Stimulated activated CD8-positive, alpha-beta memory T cell treated with anti-CD3 and anti-CD28 coated beads, Interleukin-15, amount 100 ng/mL, for 4 hours (primary cell): ENCODE measurements at places on chromosomes 16 and 17.

GRCh38 chr17:45248132-45248957 lies 13.5 kb downstream of the SPATA32 start:
- DNase-seq = peak; percentile 76

DNA sequence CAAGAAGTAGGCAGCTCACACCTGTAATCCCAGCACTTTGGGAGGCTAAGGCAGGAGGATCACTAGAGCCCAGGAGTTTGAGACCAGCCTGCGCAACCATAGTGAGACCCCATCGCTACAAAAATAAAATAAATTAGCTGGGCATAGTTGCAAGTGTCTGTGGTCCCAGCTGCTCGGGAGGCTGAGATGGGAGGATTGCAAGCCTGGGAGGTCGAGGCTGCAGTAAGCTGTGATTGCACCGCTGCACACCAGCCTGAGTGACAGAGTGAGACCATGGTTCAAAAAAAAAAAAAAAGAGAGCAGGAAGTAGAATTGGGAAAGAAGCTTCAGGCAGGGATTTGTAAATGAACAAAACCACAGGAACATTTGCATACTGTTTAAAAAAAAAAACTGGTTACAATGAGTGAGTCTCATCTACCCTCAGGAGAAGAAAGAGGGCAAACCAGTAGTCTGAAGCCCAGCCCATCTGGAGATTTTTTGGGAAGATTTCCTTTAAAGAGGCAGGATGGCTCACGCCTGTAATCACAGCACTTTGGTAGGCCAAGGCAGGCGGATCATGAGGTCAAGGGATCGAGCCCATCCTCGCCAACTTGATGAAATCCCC lies 7.9 kb downstream of the MPV17L start:
- DNase-seq = no peak

DNA sequence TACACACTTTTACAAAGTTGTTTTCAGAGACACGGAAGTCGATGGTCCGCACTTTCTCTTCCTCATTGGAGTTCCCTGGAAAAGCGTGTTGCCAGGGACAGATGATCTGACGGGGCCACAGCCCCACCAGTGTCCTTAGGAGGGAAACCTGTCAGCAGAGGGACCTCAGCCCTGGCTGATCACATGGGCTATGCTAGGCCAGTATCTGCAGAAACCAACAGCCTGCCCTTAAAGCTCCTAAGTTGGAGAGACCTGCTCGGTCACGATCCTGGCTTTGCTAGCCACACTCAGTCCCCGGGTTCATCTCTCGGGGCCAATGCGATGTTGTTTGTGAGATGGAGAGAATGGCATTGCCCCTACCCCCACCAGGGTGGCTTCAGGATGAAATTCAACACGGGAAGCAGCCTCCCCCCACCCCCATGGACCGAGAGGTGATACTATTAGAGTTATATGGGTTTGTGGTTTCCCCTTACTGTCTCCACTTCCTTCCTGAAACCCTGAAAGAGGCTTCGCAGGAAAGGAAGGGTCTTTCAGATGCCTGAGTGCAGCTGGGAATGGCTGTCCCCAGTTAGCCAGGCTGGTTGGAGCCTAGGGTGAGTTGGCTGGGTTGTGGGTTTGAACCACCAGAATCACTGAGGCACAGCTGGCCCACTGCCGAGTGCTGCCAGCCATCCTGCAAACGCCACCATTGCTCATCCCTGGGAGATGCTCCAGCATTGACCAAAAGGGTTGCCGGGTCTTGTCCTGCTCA lies 16.6 kb downstream of the RMI2 start:
- no peak for DNase-seq

DNA sequence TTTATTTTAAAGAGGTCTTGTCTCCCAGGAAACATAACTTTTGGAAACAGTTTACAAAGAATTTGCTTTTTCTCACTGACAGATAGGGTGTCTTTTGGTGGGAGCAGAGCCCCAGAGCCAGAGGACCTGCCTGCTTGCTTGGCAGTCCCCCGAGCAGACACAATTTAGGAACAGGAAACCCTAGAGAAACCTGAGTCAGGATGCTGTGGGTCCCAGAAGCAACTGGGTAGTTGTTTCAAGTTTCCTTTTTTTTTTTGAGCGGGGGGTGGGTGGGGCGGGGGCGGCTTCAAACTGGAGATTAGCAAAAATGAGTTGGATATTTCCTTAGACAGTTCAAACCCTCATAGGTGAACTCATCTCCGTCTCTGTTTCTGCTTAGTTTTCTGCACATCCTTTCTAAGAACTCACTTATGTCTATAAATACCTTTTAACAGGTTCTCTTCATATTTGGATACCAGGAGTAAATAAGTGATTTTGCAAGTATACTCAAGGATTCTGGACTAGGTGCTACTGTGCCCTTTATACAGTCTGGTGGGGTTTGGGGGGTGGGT lies 135.1 kb downstream of the PRKCA start:
- DNase-seq = no peak

- no peak for DNase-seq
Measured at GRCh38 chr16:52499060-52499440, 47.9 kb downstream of the TOX3 start.

GRCh38 chr16:53061256-53061655 lies 6.5 kb downstream of the CHD9 start:
- DNase-seq = no peak
